ENCODE measurements at places on chromosomes 5 and 9.

- no peak for DNase-seq
Measured at GRCh38 chr5:152674403-152674802, 269.3 kb upstream of the NMUR2 start.

DNA sequence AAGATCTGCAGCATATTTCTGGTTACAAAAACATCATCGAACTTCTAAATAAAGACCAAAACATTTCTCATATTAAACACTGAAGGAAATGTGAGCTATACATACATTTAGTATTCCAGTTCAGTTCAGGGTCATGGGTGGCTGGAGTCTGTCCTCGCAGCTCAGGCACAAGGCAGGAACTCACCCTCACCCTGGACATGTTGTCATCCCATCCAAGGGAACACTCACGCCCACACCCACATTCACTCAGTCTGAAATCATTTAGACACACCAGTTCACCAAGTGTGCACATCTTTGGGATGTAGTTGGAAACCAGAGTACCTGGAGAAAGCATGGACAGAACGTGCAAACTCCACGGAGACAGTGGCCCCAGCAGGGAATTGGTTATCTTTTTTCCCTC is 481.0 kb downstream of the RASEF start:
- no peak for DNase-seq

DNA sequence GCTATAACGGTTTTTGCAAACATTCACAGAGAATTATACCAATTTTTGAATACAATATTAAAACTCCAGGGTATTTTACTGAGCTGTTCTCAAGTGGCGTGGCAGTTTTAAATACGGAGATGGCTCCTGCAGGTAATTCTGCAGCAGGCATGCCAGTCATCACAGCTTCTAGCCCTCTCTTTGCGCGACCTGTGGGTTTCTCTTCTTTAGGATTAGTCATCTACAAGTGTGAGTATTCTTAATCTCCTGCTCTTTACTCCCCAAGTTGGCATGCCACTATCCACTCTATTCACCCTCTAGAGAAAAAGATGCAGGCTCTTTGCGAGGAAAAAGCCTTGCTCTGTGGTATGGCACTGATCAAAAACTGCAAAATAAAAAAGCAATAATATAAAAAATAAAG is 43.9 kb downstream of the ANKRD31 start:
- no peak for DNase-seq

DNA sequence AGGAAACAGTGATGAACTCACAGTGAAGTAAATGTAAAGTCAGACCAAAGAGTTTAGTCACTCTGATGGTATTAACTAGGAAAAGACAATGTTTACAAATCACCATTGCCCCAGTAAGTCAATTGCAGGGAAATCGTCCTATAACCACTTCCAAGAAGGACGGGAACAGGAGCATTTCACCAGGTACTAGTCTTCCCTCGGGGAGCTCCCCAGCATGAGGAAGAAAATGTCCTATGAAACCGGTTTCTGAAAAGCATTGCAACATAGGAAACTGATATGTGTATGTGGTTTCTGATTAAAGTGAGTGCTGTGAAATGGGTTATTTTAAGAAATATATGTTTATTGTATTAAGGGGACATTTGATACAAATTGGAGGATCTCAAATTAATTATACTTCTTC is 626.7 kb upstream of the ADAMTS16 start:
- DNase-seq: no peak

DNA sequence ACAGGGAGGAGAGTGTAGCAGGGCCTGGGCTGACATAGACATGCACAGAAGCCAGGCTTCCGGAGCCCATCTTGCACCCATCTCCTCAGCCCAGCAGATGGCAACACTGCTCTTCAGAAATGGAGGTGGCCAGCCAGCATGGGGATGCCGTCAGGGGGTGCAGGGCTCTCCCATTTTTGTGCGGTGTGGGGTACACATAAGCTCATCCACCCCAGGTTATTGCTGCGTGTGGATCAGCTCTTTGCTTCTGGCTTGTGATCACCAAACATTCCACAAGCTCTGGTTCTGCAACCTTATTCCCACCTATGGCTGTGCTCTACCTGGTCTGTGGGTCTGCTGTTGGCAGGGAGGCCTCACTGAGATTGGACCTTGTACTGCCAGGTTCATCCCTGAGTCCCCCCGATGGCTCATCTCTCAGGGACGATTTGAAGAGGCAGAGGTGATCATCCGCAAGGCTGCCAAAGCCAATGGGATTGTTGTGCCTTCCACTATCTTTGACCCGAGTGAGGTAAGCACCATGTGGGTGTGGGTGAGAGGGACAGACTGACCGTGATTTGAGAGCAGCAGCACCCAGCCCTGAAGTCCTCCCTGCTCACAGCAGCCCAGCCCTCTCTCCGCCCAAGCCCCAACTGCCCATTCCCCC is 17.3 kb downstream of the SLC22A5 start:
- DNase-seq: peak; percentile 79

DNA sequence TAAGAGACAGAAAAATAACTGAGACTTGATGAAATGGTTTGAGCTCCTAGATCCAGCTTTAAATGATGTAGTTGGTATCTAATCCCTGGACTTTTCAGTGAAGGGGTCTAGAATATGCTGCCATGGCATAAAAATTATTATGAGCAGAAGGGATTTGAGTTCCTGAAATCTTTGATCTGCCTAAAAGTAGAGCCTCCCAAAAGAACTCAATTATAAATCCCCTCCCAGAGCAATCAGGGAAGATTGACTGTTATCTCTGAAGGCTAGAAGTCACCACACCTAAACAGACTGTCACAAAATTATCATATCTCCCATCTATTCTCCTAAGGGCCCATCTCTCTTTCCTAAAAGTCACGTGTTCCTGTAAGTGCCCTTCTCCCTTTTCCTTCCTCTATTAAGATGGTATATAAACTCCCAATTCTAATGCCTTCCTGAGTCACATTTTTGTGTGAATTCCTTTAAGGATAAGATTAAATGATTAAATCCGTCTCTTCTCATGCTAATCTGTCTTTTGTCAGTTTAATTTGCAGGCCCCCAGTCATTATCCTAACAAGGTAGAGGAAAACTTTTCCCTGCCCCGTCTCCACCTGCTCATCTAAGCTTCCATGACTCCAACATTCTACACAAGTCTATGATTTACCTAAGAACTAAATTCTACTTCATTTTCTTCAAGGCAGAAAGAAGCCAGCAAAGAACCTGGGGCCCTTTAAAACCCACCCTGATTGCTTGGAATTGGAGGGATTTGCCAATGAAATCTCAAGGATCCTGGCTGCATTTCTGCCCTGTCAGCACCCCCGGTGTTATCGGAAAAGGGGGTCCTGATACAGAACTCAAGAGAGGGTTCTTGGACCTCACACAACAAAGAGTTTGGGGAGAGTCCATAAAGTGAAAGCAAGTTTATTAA is 47.1 kb upstream of the PWWP2A start:
- no peak for DNase-seq

DNA sequence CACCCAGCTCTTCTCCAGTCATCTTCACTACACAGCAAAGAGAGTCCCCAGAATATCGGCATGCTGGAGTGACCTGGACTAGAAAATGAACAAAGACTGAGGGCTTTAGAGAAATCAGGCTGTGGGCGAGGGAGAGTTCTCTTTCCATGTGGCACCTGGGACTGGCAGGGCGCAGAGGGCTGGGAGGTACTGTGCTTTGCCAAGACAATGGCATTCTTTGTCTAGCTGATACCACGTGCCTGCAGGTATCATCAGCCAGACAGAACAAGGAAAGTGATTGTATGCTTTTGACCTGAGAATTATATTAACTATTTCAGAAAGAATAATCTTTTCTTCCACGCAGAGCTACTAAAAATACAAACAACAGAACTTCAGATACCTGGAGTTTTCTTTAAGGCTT is 30.5 kb downstream of the DDX31 start:
- no peak for DNase-seq

- no peak for DNase-seq
Measured at GRCh38 chr5:122730037-122730436, 44.8 kb upstream of the SNX2 start.

DNA sequence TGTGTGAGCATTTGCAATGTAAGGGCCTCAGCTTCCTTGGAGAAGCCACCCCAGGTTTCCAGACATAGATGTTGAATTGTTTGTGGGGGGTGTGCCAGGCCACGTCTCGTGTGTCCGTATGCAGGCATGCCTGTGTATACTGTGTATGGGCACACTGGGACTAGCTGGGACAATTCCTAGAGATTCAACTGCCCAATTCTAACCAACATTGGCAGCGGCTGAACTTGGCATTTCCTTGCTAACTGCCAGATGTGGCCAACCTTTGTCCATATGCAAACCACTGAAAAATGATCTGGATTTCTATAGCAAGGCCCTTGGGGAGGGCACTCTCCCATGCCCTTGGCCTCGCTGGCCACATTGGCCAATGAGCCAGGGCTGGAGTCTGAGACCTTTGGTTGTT is 50.3 kb downstream of the SAR1B start:
- no peak for DNase-seq

DNA sequence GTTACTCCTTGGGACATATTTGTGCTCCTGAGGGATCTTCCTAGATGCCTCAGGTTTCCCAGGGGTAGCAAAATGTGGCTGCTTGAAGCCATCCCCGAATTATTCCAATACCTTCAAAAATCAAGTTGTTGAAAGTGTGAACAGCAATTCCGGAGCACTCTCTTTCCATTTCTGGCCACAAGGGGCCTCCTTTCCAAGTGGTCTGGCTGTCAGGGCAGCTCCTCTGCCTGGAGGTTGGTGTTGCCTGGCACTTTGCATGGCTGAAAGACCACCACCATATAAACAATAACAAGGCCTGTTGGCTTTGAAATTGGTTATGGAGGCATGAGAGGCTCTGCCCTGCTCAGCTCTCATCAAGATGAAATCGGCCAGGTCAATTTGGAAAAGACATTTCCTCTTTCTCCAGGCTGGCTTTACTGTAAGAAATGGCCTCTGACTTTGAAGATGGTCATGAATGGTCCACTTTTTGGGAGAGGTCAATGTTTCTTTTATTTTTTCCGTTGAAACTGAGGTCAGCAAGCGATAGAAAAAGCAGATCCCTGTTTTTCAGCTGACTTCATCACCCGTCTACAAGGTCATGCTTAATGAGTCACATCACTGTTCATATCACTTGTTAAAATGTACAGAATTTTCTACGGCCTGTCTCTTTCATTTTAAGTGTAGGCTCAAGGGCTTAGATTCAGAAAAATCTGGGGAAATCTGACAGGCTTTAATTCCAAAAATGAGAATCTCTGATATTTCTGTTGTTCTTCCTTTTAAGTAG is 481.1 kb upstream of the ZNF608 start:
- DNase-seq: no peak

GRCh38 chr5:72302171-72302570 is 17.9 kb downstream of the MRPS27 start:
- no peak for DNase-seq

- DNase-seq: no peak
Measured at GRCh38 chr5:73564018-73564417, 1.4 kb downstream of the ANKRA2 start.

Measured in activated T-cell treated with anti-CD3 and anti-CD28 coated beads, Interleukin-2, amount 50 U/mL, for 1 hour (primary cell).